ENCODE measurements at places on chromosomes 1 and 21.

DNA sequence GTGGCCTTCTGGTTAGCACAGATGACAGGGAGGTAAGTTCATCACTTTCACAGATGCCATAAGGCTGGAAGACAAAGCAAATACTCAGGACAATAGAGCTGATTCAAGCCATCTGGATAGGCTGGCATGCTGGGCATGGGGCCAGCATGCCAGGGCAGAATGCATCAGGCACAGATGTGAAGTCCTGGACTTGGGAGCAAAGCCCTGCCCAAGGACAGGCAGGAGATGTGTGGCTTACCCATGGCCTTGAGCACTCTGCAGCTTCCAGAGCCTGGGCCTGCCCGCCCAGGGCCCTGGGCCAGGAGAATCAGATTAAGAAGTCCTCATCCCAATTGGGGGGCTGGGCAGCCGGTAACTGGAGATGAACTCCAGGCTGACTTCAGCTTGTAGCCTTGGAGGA lies 135.7 kb upstream of the ZC3H12A start:
- DNase-seq, result no peak

GRCh38 chr1:98690576-98690975 lies 29.1 kb downstream of the SNX7 start:
- no peak for DNase-seq

GRCh38 chr1:21651214-21652042 lies 17.7 kb downstream of the RAP1GAP start:
- peak; percentile 42 for DNase-seq

GRCh38 chr1:110783292-110783918 lies 89.5 kb upstream of the CD53 start:
- no peak for DNase-seq

DNA sequence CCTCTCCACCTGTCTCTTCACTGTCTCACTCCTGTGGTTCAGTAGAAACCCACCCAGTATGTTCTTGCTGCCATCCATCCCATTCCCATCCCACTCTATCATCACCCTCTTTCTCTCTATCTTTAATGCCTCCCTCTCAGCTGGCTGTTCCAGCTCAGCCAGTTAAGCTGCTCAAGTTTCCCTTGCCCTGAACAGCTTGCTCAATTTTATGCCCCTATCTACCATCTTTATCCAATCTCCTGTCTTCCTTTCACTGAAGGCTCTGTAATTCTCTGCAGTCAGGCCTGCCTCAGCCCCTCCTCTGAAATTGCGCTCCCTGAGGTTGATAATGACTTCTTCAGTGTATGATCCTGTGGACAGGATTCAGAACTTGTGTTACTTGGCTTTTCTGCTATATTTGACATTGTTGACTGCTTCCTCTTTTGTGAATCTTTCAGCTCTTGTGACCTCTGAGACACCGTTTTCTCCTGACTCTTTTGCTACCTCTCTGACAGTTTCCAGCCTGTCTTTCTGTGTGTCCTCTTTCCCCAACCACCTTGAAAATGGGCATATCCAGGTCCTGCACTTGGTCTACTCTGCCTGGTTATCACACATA lies 13.9 kb upstream of the BCAR3 start:
- DNase-seq, result no peak

DNA sequence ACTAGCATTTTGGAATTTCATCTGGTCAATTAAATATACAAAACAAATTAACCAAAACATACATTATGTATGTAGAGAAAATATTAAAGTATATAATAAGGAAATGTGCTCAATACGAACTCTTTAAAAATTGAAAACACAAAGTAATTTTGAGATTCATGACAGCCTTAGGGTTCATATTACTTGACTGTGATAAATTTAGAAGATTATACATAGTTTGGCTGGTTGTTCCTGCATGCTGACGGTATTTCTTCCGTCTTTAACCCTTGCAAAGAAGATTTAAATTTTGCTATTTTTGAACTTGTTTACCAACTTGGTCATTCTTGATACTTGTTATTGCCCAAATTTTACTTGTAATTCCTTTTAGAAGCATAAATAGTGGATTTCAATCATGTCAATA lies 298.2 kb downstream of the NFIA start:
- DNase-seq, result no peak

Data from activated T-helper 1 cell treated with Interleukin-2 at 50 U/mL for 16 hours (primary cell).